NCI-H446 treated with DMSO at 0.1 percent for 48 hours (cell line): ENCODE measurements at places on chromosomes 7 and 10.

- DNase-seq, result no peak
These were observed 140.9 kb downstream of the CXCL12 start for GRCh38 chr10:44243851-44244510.

DNA sequence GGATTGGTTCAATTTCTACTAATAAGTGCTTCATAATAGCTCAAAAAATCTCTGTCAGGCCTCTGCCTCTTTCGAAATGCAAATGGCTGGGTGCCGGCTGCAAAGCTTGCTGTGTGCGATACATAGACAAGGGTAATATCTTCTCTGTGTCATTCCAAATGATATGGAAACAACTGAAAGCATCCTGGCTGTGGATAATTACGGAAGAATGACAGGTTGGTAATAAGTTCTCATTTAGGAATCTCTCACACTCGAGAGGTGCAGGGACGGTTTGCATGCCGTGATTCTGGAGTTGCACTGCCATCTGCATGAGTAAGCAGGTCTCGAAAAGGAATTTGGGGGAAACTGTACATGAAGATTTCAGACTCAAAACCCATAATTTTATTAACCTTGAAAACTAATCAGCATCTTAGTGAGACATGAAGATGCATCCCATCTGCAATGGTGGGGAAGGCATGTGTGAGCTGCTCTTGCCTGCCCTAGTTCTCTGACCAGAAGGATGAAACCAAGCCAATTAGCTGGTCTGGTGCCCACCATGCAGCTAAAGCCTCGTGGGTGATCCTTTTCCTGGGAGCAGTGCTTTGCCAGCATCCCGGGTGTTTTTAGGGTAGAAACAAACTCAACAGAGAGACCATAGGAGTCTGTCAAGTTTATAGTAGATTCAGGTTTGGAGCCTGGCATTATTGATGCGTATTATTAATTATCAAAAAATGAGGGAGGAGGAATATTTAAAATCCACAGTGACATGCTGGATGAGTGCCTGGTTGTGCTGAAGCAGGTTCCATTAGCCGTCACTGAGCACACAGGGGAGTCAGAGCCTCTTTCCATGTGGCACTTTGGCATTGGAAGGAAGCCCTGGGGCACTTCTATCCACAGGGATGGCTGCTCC, 503.6 kb upstream of the MGMT start:
- DNase-seq, result no peak

GRCh38 chr10:102010961-102011360, 45.0 kb downstream of the ARMH3 start:
- DNase-seq, result no peak

- no peak for DNase-seq
These were observed 17.3 kb downstream of the MLXIPL start for GRCh38 chr7:73606801-73607691.

DNA sequence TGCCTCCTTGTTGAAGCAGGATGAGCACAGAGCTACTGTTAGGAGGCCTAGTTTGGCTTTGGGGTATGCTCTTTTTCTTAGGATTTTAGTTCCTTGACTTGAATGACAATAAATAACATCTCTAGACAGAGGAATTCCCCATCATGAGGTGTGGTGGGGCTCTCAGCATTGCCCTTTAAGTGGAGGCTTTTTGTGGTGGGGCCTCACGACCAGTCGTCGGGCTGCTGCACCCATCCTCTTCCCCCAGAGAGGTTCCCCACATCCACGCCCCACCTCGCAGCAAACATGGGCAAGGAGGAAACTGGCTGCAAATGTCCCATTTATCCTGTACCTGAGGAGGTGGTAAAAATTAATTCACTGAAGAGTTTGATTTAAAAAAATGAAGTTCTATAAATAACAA, 36.1 kb upstream of the TARP start:
- no peak for DNase-seq

DNA sequence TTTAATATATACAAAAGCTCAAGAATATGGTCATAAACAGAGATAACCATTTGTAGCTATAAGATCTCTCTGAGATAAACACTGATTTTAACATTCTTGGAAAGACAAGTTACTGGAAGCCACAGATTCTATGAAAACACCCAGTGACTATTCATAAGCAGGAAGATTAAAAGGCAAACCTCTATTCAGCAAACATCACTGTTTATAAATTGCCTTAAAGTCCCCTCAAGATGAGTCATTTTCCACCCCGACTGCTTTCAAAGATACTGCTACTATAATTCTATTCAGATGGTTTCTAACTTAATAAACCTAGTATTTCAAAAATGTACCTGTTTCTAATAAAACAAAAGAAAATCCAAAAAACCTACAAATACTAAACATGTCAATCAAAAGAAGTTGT, 21.0 kb downstream of the TM9SF3 start:
- no peak for DNase-seq

- no peak for DNase-seq
These were observed 569.5 kb upstream of the LRRN3 start for GRCh38 chr7:110521357-110521911.

- no peak for DNase-seq
These were observed 11.7 kb upstream of the KIAA1217 start for GRCh38 chr10:24197263-24197662.

DNA sequence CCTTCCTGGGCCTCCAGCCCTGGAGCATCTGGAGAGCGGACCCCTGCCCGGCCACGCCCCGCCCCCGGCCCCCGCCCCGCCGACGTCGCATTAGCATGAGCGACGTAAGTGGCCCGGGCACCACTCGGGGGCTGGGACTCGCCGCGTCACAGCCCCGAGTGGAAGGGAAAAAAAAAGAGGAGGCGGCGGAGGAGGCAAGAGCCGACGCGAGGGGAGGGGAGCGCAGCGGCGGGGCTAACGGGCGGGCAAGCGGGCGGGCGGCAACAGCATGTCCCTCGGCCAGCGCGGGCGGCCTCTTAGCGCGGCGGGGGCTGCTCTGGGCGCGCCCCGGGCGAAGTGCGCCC, at the start of gene SLC18A3:
SLC18A3 (plus strand) TSS at position 197 of the 344 bp plus-strand sequence. CDS start 431 bp downstream, outside the sequence.
- DNase-seq, result peak; percentile 53

DNA sequence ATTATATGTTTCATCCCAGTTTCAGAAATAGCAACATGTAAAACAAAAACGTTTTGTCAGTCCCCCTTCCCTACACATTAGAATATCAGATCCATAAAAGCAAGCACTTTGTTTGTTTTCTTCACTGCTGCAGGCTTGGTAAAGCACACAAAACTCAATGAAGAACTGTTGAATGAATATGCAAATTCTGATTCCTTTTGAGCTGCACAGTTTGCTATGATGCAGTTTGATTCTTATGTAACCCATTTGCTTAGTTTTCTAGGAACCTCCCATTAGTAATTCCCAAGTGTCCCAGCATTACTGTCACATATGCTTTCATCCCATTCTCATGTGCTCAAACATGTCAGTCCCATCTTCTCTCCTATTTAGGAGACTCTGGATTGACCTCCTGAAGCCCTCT, 26.1 kb upstream of the CHCHD3 start:
- no peak for DNase-seq

- no peak for DNase-seq
These were observed 57.1 kb upstream of the TM9SF3 start for GRCh38 chr10:96643920-96644319.

DNA sequence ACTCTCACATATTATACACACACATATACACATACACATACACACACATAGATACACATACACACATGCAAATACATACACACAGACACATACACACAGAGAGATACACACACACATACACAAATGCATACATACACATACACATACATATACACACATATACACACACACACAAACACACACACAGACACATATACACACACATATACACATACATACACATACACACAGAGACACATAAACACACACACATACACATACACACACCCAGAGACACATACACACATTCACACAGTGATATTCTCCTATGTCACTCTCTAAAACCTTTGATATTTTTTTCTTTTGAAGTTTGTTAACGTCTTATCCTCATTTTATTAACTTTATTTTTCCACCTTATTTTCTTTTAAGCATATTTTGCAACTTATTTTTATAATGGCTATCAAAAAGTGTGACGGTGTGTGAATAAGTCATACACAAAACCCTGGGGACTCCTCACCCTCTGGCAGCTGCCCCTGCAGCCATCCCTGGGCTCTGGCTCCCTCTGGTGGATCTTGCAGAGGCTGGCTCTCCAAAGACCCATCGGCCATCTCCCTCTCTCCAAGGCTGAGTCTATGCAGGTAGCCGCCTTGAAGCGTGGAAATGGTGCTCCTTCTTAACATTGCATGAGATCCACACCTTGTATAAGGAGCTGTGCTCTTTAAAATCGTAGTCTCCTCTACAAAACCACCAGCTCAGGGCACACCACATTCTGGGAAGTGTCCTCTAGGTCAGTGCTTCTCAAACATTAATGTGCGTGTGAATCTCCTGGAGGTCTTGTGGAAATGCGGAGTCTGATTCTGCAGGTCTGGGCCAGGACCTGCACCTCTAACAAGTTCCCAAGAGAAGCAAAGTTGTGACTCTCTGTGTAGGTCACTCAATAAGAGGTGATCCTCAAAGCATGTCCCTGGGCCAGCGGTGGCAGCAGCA, 4.1 kb upstream of the C10orf120 start:
- peak; percentile 17 for DNase-seq

- DNase-seq, result no peak
These were observed 172.3 kb downstream of the PTPRN2 start for GRCh38 chr7:158415316-158415715.
